Stimulated activated CD4-positive, alpha-beta T cell treated with anti-CD3 and anti-CD28 coated beads, Interleukin-15, amount 100 ng/mL, for 48 hours (primary cell): ENCODE measurements at places on chromosomes 12 and 14.
A peak's percentile ranks its signal among the peaks of the same experiment; 100 is the strongest.

DNA sequence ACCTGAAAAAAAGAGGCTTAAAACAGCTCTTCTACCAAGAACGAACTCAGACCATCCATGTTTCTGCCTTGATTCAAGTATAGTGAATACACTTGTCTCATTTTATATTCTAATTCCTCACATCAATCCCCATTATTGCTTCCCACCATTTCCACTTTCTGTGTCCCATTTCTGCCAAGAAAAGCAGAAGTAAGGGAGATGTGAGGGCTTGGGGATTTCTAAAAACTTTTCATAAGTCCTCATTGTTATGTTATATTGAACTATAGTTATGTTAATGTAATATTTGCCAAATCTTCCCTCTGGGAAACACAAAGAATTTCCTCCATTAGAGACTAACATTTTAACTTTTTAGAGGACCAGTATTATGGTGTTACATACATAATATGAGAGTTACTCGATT lies 48.2 kb upstream of the PSMA6 start:
- no peak for DNase-seq

- DNase-seq, result peak; percentile 4
Measured at GRCh38 chr12:8953773-8954402, 4.4 kb upstream of the M6PR start.

DNA sequence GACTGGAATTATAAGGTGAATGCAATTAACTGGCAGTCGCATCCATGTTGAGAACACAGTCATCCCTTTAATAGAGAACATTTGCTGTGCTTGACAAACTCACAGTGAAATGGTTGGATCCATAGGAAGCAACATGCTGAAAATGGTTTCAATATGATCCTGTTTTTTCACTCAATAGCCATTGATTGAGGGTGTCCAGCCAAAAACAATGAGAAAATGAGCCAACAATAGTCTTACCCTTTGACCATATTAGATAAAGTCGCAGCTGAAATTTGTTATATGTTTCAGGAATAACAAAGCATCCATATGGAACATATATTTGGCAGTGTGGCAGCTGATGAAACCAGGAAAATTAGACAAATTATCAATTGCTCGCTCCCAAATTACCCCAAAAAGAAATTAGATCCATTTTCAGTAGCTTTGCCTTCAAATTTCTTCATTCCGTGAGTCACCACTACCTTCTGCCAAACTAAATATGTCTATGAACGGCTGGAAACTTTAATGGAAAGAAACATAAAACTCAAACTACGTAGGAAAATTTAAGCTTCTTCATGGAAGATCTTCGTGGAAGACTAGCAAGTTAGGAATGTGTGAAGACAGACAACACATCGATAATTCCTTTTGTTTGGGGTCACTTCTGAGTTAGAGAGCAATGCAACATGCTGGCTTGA lies 17.4 kb downstream of the IGF1 start:
- DNase-seq, result no peak

DNA sequence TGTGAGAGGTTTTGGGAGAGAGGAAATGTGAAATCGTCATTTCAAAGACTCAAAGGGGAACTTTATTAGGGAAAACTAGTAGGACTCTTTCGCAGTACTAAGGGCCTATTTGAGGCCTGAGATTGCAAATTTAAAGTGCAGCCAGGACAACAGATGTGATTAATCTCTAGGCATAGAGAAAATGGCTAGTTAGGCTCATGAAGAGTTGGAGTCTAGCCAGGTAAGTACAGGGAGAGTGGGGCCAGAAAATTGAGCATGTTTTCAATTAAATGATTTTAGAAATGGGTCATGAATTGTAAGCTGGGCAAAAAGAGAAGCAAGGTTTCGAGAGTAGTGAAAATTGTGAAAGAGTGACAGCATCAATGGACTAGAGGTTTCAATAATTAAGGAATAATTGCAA lies 91.9 kb upstream of the LMNTD1 start:
- no peak for DNase-seq

DNA sequence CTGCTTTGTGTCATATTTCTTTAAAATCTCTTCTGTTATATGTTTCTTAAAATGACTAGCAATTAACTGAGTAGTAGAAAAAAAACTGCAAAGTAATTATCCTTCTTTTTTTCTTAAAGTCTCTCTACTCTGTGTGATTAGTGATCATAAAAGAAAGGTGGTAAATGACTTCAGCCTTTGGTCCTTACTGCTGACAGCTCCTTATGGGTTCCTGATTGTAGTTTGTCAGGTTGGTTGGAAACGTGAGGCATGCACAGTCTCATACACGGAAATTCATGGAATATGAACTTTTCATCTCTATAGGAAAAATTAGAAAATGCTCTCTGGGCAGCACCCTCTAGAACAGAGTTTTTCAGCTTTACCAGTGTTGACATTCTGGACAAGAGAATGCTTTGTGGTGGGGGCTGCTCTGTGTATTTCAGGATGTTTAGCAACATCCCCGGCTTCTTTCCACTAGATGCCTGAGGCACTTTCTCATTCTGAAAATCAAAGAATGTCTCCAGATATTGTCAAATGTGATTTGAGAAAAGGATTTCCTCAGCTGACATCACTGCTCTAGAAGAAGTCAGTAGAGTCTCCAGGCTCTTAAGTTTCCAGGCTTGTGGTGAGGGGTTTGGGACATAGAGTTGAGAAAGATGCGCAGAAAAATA lies 121.0 kb downstream of the PIK3C2G start:
- DNase-seq, result no peak

GRCh38 chr14:72644758-72645489 lies 249.0 kb downstream of the DPF3 start:
- DNase-seq, result no peak

DNA sequence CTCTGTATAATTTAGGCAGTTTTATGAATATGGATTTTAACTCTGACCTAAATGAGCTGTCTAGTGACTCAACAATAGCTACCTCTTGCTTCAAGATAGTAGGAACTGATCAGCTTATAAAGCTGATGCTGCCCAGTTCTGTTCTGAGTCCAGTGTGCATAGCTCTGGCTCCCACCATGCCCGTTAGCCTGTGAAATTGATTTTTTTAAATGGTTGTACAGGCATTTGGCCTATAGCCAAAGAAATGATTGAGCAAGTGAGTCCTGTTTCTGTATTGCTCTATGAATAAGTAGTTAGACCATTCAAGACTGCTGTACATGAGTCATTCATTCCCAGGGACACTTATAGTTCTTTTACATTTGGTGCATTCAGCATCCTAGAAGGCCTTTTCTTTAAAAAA lies 36.4 kb downstream of the SAMD4A start:
- DNase-seq, result no peak

- DNase-seq, result no peak
Measured at GRCh38 chr12:3295225-3295624, 195.8 kb upstream of the PRMT8 start.

DNA sequence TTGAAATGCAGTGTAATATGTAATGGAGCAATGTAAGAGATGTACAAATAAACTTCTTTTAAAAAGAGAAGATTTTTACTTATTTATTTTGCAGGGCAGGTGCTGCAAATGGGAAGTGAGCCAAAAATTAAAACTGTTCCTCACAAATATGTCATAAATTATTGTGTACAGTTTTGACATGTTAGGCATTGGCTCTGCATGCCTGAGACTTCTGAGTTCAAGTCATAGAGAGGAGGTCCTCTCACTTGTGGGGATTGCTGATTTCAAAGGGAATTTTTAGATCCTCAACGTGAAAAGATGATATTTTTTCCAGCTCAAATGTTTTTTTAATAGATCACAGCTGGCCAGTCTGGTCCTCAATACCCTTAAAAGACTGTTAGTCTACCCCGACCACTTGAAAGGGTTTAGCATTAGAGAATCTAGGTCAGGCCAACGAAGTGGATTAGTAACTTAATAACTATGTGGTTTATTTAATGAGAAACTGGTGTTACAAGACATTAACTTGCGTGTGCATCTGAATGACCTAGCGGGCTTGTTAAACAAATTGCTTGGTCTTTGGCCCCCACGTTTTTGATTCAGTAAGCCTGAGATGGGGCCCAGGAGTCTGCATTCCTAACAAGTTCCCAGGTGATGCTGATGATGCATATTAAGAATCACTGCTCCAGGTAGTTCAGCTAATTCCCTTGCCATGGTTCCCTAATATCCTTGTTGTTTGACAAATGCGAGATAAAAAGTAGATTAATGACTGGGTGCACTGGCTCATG lies 30.9 kb upstream of the WDR89 start:
- DNase-seq, result no peak

- DNase-seq, result no peak
Measured at GRCh38 chr14:51929910-51930682, 59.2 kb upstream of the RTRAF start.

GRCh38 chr12:56545023-56545604 lies 23.5 kb downstream of the RBMS2 start:
- DNase-seq, result no peak

DNA sequence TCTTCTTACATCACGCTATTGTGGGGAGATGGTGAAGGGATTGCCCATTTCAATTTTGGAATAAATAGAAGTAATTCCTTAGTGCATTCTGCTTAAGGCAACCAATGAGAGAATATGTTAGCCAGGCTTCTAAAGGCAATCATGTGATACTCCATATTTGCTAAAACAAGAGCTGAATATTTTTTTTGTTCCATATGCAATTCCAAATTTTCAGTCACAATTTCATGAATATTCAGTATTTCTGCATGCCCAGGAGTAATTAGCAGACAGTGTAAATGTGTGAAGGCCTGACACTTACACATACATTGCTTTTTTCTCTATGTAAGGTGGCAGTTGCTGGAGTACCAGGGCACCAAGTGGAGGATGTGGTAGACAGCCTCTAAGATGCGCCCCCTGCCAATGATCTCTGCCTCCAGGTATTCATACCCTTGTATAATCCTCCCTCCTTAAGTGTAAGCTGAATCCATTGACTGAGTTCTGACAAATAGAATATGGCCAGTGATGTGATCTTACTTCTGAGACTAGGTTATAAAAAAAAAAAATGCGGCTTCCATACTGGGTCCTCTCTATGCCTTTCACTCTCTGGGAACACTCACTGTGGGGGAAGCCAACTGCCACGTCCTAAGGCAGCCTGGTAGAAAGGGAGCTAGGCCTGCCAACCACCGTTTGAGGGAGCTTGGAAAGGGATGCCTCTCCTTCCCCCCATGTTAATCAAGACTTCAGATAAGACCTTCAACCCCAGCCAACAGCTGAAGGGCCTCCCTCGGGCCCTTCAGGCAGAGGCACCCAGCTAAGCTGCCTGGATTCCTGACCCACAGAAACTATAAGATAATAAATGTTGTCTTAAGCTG lies 62.7 kb upstream of the PTGR2 start:
- no peak for DNase-seq

- no peak for DNase-seq
Measured at GRCh38 chr12:76643438-76643837, 83.9 kb upstream of the OSBPL8 start.

GRCh38 chr12:96187956-96188355 lies 6.2 kb upstream of the ELK3 start:
- DNase-seq, result no peak

- peak; percentile 55 for DNase-seq
Measured at GRCh38 chr12:111313833-111314259, 55.0 kb downstream of the PHETA1 start.

DNA sequence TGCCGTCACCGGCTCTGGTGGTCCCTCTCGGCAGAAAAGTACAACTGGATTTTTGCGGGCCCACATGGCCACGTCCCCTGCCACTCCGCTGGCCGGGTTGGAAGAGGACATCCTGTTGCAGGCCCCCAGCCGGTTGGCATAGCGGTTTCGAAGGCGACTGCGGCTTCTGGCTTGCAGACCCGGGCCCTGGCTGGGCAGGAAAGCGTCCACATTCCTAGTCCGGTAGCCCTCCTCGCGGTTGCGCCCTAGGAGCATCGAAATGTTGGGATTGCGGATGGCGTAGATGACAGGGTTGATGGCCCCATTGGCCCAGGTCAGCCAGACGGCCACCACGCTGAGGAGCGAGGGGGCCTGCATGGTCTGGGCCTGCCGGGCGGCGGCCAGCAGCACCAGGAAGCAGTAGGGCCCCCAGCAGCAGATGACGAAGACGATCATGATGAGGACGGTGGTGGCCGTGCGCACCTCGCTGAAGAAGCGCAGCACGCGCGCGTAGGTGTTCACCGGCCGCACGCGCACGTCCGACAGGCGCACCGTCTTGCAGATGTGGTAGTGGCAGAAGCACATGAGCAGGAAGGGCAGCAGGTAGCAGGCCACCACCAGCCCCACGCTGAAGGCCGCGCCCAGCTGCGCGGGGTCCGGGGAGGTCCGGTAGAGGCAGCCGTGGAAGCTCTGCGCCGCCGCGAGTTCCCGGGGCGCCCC lies 1.2 kb downstream of the GPR135 start:
- peak; percentile 10 for DNase-seq

- DNase-seq, result peak; percentile 63
Measured at GRCh38 chr14:34043627-34044372, 92.9 kb upstream of the EGLN3 start.

GRCh38 chr12:13839365-13840336 lies 141.8 kb downstream of the GRIN2B start:
- no peak for DNase-seq

DNA sequence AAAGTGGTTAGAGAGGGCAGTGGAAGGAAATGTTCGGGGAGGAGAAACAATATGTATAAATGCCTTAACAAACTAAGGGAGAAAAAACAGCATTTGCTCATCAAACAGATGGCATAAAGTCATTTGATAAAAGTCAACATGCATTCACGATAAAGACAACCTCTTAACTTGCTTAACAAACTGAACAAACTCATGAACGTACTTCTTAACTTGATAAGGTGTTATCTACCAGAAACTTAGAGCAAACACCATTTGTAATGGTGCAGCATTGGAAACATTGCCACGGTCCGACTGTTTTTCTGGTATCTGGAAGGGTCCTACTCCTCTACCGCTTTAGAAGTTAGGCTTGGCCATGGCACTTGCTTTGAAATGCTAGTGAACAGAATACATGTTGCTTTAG lies 4.2 kb upstream of the RPS6KL1 start:
- DNase-seq, result no peak

DNA sequence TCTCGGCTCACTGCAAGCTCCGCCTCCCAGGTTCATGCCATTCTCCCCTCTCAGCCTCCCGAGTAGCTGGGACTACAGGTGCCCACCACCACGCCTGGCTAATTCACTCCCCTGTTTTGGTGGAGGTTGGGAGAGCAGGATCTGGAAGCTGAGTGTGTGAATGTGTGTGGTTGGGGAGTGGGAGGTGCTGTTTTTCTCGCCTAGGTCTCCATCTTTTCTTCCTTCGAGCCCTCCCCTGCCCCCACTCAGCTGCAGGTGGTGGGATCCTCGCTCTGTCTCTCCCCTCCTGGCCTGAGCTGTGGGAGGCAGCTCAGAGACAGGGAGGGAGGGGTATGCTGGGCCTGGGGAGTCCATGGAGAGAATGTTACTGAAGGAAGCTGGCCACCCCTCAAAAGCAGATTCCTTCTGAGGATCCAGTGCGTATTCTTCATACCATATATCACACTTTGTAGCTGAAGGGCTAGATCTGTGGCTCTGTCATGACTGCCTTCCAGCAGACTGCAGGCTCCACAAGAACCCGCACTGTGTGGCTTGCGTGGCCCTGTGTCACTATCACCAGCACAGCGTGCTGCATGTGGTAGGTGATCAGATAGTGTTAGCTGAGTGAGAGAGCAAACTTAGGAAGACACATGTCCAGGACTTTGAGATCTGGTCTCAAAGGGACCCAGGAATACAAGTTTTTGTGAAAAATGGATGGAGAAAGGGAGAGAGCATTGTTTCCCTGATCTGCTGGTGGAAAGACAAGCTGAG lies 2.8 kb downstream of the KRT83 start:
- DNase-seq, result no peak

- no peak for DNase-seq
Measured at GRCh38 chr14:72699443-72699842, 194.5 kb downstream of the DPF3 start.

GRCh38 chr14:74976264-74977113 lies 21.1 kb upstream of the PGF start:
- no peak for DNase-seq
